ENCODE measurements at places on chromosomes 11 and 22.

GRCh38 chr11:123560006-123560405 is 94.4 kb downstream of the SCN3B start:
- no peaks in the 10 kb centered on the region for H3K36me3 ChIP-seq
- no peaks in the 10 kb centered on the region for H3K27me3 ChIP-seq
- no peaks in the 10 kb centered on the region for H3K4me1 ChIP-seq
- no peak overlapping the region for H3K27ac ChIP-seq
- H3K4me3 ChIP-seq: no peak overlapping the region
- peak; percentile 25 for DNase-seq

DNA sequence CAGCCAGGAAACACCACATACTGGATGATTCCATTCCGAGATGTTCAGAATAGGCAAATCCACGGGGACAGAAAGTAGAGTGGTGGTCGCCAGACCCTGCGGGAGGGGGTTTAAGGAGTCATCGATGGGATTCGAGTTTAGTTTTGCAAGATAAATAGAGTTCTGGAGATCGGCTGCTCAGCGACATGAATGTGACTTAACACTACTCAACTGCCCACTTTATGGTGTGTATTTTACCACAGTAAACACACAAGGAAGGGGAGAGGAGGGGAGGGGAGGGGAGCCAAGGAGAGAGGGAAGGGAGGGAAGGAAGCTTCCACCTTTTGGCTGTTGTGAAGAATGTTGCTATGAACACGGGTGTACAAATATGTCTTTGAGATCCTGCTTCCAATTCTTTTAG is 10.4 kb upstream of the ARHGAP8 start:
- DNase-seq: no peak
- H3K27ac ChIP-seq: no peak overlapping the region
- H3K36me3 ChIP-seq: no peaks in the 10 kb centered on the region
- no peaks in the 10 kb centered on the region for H3K4me1 ChIP-seq

GRCh38 chr11:18696638-18697225 is 1.8 kb upstream of the TMEM86A start:
- no peak for DNase-seq
- peaks cover 12% of the 10 kb centered on the region for H3K4me1 ChIP-seq
- H3K4me3 ChIP-seq: no peak overlapping the region

DNA sequence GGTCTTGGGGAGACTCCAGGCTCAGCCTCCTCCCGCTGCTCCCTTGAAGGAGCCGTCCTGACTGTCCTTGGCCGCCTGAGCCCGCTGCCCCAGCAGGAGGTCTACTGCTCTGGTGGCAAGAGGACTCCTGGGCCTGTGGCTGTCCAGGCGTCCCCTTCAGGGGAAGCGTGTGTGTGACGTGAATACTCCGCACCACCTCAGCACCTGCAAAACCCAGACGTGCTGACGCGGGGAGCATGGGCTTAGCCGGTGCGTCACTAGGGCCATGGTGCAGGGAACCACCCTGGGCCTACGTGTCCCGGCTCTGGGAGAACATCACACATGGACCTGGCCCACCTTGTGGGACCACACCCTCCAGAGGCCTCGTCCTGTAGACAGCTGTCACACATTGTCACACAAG is 30.2 kb upstream of the BRSK2 start:
- H3K4me1 ChIP-seq: no peaks in the 10 kb centered on the region
- no peak overlapping the region for H3K4me3 ChIP-seq
- H3K27me3 ChIP-seq: no peaks in the 10 kb centered on the region
- no peaks in the 10 kb centered on the region for H3K36me3 ChIP-seq

- no peaks in the 10 kb centered on the region for H3K27me3 ChIP-seq
- H3K4me1 ChIP-seq: no peaks in the 10 kb centered on the region
- H3K27ac ChIP-seq: no peak overlapping the region
- H3K4me3 ChIP-seq: no peak overlapping the region
- no peaks in the 10 kb centered on the region for H3K36me3 ChIP-seq
- no peak for DNase-seq
These were observed 96.0 kb downstream of the TRPC6 start for GRCh38 chr11:101487775-101488174.

DNA sequence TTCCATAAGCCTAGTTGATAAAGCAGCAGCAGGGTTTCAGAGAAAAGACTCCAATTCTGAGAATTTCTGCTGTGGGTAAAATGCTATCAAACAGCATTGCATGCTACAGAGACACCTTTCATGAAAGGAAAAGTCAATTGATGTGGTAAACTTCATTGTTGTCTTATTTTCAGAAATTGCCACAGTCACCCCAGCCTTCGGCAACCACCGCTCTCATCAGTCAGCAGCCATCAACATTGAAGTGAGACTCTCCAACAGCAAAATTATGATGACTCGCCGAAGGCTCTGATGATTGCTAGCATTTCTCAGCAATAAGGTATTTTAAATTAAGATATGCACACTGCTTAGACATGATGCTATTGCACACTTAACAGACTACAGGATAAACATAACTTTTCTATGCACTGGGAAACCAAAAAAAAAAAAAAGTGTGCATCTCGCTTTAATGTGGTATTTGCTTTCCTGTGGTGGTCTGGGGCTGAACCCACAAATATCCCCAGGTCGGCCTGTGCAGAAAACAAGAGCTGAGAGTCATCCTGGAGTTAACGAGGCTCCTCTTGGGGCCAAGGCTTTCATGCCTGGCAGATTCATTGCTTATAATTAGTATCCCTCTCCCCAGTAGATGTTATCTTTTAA is 192.1 kb downstream of the CTTN start:
- no peak overlapping the region for H3K4me3 ChIP-seq
- peak; percentile 9 for DNase-seq
- no peaks in the 10 kb centered on the region for H3K36me3 ChIP-seq
- no peaks in the 10 kb centered on the region for H3K27me3 ChIP-seq

GRCh38 chr11:10315083-10315482 is 10.2 kb downstream of the ADM start:
- H3K27me3 ChIP-seq: peaks cover 10% of the 10 kb centered on the region
- no peak overlapping the region for H3K4me3 ChIP-seq
- no peak for DNase-seq

DNA sequence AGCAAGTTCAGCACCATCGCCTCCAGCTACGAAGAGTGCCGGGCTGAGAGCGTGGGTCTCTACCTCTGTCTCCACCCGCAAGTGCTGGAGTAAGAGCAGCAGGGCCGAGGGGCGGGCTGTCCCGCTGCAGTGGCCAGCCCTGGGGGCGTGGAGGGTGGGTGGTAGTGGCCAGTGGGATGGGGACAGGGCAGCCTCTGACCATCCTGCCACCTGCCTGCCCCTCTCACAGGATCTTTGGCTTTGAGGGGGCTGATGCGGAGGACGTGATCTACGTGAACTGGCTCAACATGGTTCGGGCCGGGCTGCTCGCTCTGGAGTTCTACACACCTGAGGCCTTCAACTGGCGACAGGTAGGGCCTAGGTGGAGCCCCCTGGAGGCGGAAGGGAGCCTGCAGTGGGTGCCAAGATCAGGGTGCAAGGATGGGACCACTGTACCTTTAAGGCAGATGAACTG is 15.0 kb upstream of the BBS1 start:
- no peaks in the 10 kb centered on the region for H3K27me3 ChIP-seq
- no peaks in the 10 kb centered on the region for H3K36me3 ChIP-seq
- H3K4me3 ChIP-seq: no peak overlapping the region
- no peaks in the 10 kb centered on the region for H3K4me1 ChIP-seq

DNA sequence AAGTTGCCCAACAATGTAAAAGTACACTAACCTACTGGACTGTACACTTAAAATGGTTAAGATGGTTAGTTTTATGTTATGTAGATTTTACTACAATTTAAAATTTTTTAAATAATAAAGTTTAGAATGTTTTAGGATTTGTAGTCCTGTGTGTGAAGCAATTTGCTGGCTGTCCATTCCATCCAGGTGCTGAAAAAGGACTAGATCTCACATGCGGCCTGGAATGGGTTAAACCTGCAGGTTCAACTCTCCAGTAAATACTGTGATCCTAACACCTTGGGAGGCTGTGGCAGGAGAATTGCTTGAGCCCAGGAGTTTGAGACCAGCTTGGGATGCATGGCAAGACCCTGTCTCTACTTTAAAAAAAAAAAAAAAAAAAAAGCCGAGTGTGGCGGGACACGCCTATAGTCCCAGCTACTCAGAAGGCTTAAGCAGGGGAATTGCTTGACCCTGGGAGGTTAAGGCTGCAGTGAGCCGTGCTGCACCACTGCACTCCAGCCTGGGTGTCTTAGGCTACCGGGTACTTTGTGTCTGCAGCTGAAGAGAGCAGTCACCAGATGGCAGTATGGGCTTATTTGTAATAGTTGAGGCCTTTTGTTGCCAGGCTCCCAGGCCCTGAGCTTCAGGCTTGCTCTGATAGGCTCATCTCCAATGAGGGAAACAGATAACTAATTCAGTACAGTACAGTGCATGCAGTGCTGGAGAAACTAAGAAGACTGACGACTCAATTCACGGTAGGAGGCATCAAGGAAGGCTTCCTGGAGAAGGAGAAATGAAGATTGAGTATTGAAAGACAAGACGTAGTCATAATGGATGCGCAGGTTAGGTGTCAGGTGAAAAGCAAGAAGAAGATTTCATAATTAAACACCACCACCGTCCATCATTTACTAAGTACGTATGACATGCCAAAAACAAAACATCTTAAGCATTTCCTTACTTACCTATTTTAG is 64.7 kb upstream of the ASPHD2 start:
- DNase-seq: peak; percentile 40
- peaks cover 7% of the 10 kb centered on the region for H3K4me1 ChIP-seq
- H3K4me3 ChIP-seq: no peak overlapping the region
- peaks cover 4% of the 10 kb centered on the region for H3K27me3 ChIP-seq
- no peak overlapping the region for H3K27ac ChIP-seq

DNA sequence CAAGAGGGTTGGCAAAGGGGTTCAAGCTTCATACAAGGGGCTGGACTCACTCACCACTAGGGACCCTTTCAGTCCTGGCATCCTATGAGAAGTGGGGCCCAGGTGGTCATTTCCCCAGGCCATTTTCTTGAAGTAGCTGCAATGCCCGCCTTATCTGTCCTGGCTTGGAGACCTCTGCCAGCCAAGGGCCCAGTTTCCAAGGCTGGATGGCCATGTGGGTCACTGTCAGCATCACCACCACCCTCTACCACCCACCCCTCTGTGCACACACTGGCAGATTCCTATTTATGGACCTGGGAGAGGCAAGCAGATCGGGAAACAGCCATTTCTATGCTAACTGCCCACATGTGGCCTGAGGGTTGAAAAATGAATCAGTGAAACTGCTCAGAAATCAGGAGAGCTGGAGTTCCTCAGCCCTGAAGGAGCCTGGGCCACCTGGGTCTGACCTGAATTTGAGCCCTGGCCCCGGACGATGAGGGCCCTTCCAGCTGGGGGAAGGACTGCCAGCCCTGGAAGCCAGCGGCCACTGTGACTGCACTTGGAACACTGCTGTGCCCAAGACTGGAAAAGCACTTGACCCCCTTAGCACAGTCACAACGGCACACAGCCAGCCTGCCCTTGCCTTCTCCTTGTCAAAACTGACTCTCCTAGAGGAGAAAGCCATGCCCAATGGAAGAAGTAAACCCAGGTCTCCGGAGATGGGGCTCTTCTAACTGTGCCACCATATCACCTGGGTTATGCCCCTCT is 442.2 kb downstream of the BUD13 start:
- H3K36me3 ChIP-seq: no peaks in the 10 kb centered on the region
- DNase-seq: no peak
- H3K27ac ChIP-seq: no peak overlapping the region
- no peak overlapping the region for H3K4me3 ChIP-seq

GRCh38 chr22:41242396-41243117 is 1.8 kb upstream of the CHADL start:
- H3K4me3 ChIP-seq: no peak overlapping the region
- no peaks in the 10 kb centered on the region for H3K27me3 ChIP-seq

- H3K27ac ChIP-seq: no peak overlapping the region
- DNase-seq: no peak
- no peaks in the 10 kb centered on the region for H3K4me1 ChIP-seq
- H3K4me3 ChIP-seq: no peak overlapping the region
- no peaks in the 10 kb centered on the region for H3K27me3 ChIP-seq
These were observed 147.0 kb upstream of the NECTIN1 start for GRCh38 chr11:119875841-119876600.

GRCh38 chr22:48015701-48016100 is 1253.3 kb downstream of the TBC1D22A start:
- H3K27ac ChIP-seq: no peak overlapping the region
- no peak for DNase-seq
- H3K4me3 ChIP-seq: no peak overlapping the region
- no peaks in the 10 kb centered on the region for H3K27me3 ChIP-seq
- no peaks in the 10 kb centered on the region for H3K36me3 ChIP-seq
- no peaks in the 10 kb centered on the region for H3K4me1 ChIP-seq

GRCh38 chr22:31247726-31248125 is 35.6 kb downstream of the LIMK2 start:
- H3K4me3 ChIP-seq: peak overlapping the region; percentile 30
- DNase-seq: no peak
- H3K27me3 ChIP-seq: no peaks in the 10 kb centered on the region
- peaks cover 14% of the 10 kb centered on the region for H3K4me1 ChIP-seq
- H3K27ac ChIP-seq: no peak overlapping the region
- no peaks in the 10 kb centered on the region for H3K36me3 ChIP-seq
